ENCODE measurements at places on chromosomes 7 and 10.

DNA sequence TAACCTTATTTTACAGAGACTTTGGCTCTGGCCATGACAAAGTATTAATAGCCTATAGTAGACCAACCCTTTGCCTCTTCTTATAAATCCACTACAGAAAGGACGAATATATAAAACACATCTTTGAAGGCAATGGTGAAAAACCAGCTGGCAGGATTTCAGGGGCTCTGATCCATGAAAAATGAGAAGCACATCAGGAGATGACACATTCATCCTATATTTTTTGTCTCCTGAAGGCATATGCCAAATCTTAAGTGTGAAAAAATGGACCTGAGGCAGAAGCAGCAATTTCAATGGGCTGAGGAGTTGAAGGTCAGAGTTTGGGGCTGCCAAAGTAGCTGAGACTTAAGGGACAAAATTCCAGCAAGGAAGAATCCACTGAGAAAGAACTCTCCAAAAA, 14.4 kb downstream of the RNF216 start:
- peak overlapping the region; percentile 90 for H3K27ac ChIP-seq
- peak; percentile 31 for DNase-seq
- H3K36me3 ChIP-seq = no peaks in the 10 kb centered on the region
- H3K4me1 ChIP-seq = peaks cover 36% of the 10 kb centered on the region
- no peaks in the 10 kb centered on the region for H3K27me3 ChIP-seq

GRCh38 chr7:39130857-39131526, 153.3 kb downstream of the POU6F2 start:
- H3K4me3 ChIP-seq = no peak overlapping the region
- H3K4me1 ChIP-seq = no peaks in the 10 kb centered on the region
- H3K27me3 ChIP-seq = no peaks in the 10 kb centered on the region

- H3K4me3 ChIP-seq = no peak overlapping the region
- H3K4me1 ChIP-seq = peaks cover 5% of the 10 kb centered on the region
- H3K36me3 ChIP-seq = no peaks in the 10 kb centered on the region
- DNase-seq = no peak
- no peaks in the 10 kb centered on the region for H3K27me3 ChIP-seq
Measured at GRCh38 chr7:47031786-47032535, 550.0 kb downstream of the TNS3 start.

GRCh38 chr7:79287981-79288380, 165.5 kb downstream of the MAGI2 start:
- no peak overlapping the region for H3K27ac ChIP-seq
- peaks cover 72% of the 10 kb centered on the region for H3K4me1 ChIP-seq
- H3K27me3 ChIP-seq = no peaks in the 10 kb centered on the region

- no peaks in the 10 kb centered on the region for H3K36me3 ChIP-seq
- no peak overlapping the region for H3K4me3 ChIP-seq
- peak; percentile 92 for DNase-seq
- no peaks in the 10 kb centered on the region for H3K27me3 ChIP-seq
- peaks cover 16% of the 10 kb centered on the region for H3K4me1 ChIP-seq
Measured at GRCh38 chr10:78224602-78225001, 190.9 kb downstream of the RPS24 start.

DNA sequence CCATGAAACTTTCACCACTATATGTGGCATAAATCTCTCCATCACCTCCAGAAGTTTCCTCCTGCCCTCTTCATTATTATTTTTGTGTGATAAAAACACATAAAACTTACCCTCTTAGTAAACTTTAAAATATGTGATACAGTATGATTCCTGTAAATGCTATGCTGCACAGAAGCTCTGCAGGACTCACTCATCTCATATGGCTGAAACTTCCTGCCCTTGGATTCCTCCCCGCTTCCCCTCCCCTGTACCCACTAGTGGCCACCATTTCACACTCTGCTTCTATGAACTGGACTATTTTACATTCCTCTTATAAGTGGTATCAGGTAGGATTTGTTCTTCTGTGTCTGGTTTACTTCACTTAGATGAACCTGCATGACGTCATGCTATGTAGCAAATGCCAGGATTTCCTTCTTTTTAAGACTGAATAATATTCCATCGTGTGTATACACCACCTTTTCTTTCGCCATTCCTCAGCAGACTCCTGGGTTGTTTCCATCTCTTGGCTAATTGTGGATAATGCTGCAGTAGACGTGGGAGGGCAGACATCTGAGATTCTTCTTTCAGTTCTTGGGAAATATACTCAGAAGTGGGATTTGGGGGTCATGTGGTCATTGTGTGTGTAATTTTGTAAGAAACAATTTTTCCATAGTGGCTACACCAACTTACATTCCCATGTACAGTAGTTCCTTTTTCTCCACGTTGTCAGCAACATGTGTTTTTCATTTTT, 335.2 kb downstream of the SDK1 start:
- H3K4me3 ChIP-seq = no peak overlapping the region
- no peaks in the 10 kb centered on the region for H3K36me3 ChIP-seq
- no peak for DNase-seq
- H3K27me3 ChIP-seq = no peaks in the 10 kb centered on the region
- H3K27ac ChIP-seq = no peak overlapping the region

GRCh38 chr10:98374217-98374985, 40.6 kb downstream of the PYROXD2 start:
- DNase-seq = peak; percentile 88
- H3K36me3 ChIP-seq = no peaks in the 10 kb centered on the region
- H3K4me3 ChIP-seq = peak overlapping the region; percentile 63
- H3K27me3 ChIP-seq = no peaks in the 10 kb centered on the region
- H3K27ac ChIP-seq = peak overlapping the region; percentile 76

DNA sequence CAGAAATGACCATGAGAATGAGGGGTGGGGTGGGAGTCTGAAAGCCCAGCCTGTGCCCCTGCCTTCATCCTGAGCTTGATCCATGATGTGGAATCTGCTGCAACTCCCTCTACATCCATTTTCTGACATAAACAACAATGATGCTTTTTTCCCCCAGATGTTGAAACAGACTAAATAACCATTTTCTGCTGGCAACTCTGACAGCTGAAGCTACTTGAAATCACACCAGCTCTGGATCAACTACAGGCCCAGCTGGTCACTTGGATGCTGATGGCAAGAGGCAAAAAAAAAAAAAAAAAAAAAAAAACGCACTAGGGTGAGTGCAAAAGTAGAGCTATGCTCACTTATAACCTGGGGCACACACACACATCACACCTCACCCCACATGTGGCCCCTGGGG, 74.2 kb downstream of the FAM107B start:
- H3K4me3 ChIP-seq = no peak overlapping the region
- H3K27me3 ChIP-seq = peaks cover 12% of the 10 kb centered on the region

DNA sequence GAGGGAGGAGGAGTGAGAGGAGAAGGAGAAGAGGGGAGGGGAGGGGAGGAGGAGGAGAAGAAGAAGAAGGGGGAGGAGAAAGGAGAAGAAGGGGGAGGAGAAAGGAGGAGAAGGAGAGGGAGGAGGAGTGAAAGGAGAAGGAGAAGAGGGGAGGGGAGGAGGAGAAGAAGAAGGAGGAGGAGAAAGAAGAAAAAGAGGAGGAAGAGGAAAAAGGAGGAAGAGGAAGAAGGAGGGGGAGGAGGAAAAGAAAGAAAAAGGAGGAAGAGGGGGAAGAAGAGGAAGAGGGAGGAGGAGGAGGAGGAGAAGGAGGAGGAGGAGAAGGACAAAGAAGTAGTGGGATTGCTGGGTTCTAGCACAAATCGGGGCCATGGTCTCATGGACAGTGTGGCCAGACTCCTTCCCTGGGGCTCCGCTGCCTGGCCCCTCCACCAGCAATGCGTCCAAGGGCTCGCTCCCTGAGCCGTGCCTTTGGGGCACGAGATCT, 4.2 kb upstream of the MAFK start:
- no peak for DNase-seq
- H3K27ac ChIP-seq = no peak overlapping the region
- H3K27me3 ChIP-seq = peaks cover 17% of the 10 kb centered on the region
- no peaks in the 10 kb centered on the region for H3K36me3 ChIP-seq
- no peak overlapping the region for H3K4me3 ChIP-seq

DNA sequence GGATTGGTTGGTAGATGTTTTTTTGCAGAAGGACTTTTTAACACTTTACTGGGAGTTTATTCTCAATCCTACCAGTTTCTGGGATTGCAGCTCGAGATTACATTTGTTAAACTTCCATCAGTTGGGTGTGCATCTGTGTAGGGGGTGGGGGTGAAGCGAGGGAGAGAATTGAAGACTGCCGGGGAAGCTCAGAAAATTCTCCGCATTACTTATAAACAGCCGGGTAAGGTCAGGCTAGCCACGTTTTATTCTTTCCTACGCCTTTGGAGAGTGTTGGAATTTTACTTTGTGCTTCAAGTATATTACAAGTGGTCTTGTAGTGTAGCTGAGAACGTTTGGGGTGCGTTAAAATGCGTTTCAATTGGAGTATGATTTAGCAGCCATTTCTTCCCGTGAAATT, 1.1 kb downstream of the PALS2 start:
- peaks cover 8% of the 10 kb centered on the region for H3K4me1 ChIP-seq
- no peak for DNase-seq
- H3K27ac ChIP-seq = peak overlapping the region; percentile 33
- H3K27me3 ChIP-seq = peaks cover 15% of the 10 kb centered on the region

- no peaks in the 10 kb centered on the region for H3K27me3 ChIP-seq
- no peaks in the 10 kb centered on the region for H3K36me3 ChIP-seq
- no peak overlapping the region for H3K4me3 ChIP-seq
- H3K4me1 ChIP-seq = no peaks in the 10 kb centered on the region
- DNase-seq = no peak
- no peak overlapping the region for H3K27ac ChIP-seq
Measured at GRCh38 chr7:37342688-37343471, 105.8 kb downstream of the ELMO1 start.

DNA sequence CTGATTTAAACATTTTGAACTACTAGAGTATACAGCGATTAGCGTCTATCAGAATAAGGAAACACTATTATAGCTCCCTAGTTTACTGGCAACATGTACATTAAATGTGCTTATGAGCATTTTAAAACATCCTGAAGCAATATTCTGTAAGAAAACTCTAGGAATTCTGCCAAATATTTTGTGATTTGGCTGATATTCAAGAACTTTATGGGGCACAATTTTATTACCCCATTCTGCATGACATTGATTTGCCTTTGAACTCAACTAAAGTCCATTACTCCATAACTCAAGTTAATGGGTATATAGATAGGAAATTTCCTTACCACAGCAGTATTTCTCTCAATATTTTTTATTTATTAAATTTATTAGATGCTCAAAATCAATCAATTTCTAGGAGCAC, 369.9 kb upstream of the KCND2 start:
- no peaks in the 10 kb centered on the region for H3K4me1 ChIP-seq
- no peak overlapping the region for H3K4me3 ChIP-seq
- H3K27ac ChIP-seq = no peak overlapping the region
- no peaks in the 10 kb centered on the region for H3K27me3 ChIP-seq

DNA sequence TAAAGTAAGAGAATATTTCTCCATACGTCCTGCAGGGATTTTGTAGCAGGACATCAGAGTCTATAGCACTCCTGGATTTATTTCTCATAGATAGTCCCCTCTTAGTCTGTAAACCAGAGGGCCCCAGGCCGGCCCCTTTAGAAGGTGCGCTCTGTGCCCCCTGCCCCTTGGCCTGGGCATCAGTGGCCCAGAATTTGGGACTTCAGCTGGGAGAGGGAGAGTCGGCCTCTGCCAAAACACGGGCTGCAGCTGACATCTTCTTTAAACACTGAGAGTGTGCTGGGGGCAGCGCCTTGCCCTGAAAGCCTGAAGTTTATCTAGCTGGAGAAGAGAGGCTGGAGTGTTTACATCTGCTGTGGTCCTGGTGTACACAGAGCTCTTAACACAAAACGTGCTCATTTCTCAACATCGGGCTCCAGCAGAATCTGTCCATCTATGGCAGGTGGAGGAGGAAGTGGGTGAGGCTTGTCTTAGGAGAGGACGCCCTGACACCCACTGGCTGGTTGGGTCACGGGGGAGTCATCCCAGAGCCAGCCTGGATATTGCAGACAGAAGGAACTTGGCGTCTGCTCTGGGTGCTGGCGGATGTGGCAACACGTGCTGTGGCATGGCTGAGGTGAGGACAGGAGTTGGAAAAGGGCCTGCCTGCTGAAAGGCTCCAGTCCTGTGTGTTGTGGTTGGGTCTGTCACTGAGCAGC, 5.0 kb upstream of the TACR2 start:
- no peak overlapping the region for H3K4me3 ChIP-seq
- H3K4me1 ChIP-seq = no peaks in the 10 kb centered on the region
- H3K27ac ChIP-seq = no peak overlapping the region
- peak; percentile 32 for DNase-seq

- DNase-seq = no peak
- no peaks in the 10 kb centered on the region for H3K4me1 ChIP-seq
- no peaks in the 10 kb centered on the region for H3K36me3 ChIP-seq
- H3K27ac ChIP-seq = no peak overlapping the region
Measured at GRCh38 chr7:106965108-106965507, 79.4 kb upstream of the PRKAR2B start.

DNA sequence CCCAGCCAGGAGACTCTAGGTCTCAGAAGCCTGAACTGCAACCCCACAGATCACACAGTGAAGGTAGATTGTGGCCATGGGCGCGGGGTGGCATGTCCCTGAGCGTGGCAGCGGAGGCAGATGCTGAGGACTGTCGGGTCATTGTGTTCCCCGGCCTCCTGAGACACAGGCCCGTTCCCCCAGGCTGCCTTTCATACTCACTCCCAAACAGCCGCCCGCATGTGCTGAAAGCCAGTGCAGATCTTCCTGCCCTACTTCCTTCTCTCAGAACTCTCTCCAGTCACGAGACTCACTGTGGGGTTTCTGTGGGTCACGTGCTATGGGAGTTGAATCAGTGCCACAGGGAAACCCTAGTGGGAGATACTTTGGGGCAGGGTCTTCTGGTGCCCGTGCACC, 48.0 kb downstream of the ZNF467 start:
- no peak overlapping the region for H3K27ac ChIP-seq
- H3K4me1 ChIP-seq = no peaks in the 10 kb centered on the region
- H3K36me3 ChIP-seq = no peaks in the 10 kb centered on the region
- no peaks in the 10 kb centered on the region for H3K27me3 ChIP-seq

All from GM23248 (cell line).